ENCODE measurements at places on chromosomes 1 and 21. TPM values are rescaled to one million over a fixed set of nuclear protein-coding genes. Genes with fewer than 3 reads are reported as not detected.

The ASPM gene
- 8.9 TPM for total RNA-seq

The VANGL2 gene
- 17.7 TPM for total RNA-seq

The OVAAL gene
- not detected for total RNA-seq

The FCER1G gene
- not detected for total RNA-seq

The SMCP gene
- total RNA-seq: not detected

The CYYR1 gene
- 4.7 TPM for total RNA-seq

The DMBX1 gene
- total RNA-seq: not detected

The KCNK2 gene
- not detected for total RNA-seq

The BRINP2 gene
- total RNA-seq: not detected

The SELL gene
- total RNA-seq: not detected

The IGFN1 gene
- total RNA-seq: 3.2 TPM

The NOS1AP gene
- 2.5 TPM for total RNA-seq

The FNDC5 gene
- total RNA-seq: 2.0 TPM

The TMEM240 gene
- total RNA-seq: 12.4 TPM

- no peak for DNase-seq
Measured at GRCh38 chr1:246297279-246298265, 209.5 kb downstream of the SMYD3 start.

- no peak for DNase-seq
Measured at GRCh38 chr21:22804151-22804550, 1805.9 kb downstream of the NCAM2 start.

GRCh38 chr21:15520811-15521643, 208.8 kb upstream of the USP25 start:
- no peak for DNase-seq

DNA sequence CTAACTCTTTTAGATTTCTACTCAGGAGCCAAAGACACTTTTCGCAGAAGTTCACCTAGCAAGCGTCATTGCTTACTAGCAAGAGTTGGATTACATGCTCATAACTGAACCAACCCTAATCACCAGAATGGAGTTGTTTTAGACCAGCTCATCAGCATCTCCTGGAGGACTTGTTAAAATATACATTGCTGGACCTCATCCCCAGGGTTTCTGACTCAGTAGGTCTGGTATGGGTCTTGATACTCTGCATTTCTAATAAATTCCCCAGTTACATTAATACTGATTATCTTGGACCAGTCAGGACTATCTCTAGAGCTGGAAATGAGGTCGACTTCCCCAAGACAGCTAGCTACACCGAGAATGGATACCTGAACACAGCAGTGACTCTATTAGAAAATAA, 9.7 kb upstream of the PRDX6 start:
- DNase-seq: no peak

DNA sequence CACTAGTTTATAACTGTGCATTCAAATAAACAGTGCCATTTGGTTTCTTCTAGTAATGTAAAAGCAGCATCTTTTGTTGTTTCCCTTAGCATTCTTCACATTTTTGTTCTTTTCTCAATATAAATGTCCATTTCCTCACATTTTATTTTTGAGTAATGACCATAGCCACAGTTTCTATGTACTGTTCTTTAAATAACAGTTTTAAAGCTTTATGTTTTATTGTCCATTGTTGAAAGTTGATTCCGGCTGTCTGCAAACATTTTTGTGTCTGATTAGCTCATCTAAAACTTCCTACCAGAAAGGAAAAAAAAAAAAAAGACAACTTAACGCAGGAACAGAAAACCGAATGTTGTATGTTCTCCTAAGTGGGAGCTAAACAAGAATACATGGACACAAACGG, 139.7 kb downstream of the MAGI3 start:
- DNase-seq: no peak

- no peak for DNase-seq
Measured at GRCh38 chr1:157096881-157097280, 2.7 kb downstream of the ETV3L start.

DNA sequence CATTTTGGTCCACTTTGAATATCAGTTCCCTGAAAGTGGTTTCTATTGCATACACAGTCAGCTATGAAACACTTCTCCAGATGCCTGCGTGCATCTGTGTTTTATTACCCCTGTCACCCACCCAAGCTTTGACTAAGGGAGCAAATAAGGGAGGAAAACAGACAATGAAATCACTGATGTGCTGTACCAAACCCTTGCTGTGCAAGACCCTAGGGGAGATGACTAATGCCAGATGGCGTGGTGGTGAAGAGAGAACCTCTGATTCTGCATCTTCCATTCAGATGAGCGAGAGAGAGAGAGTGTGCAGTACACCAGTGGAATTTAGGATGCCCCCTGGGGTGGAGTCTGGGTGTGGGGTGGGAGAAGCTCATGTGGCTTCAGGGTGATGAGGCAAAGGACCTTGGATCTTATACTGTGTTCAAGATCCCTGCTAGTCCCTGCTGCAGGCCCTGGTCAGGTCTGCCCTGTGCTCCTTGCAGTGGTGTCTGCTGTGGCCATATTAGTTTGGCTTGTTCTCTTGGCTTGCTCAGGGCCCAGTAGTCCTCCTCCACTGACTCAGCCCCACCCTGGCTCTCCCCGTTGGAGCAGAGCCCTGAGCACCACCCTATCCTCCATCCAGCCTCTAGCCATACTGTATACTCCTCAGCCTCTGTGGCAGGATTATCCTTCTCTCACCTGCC, 18.5 kb downstream of the CLCA1 start:
- no peak for DNase-seq

DNA sequence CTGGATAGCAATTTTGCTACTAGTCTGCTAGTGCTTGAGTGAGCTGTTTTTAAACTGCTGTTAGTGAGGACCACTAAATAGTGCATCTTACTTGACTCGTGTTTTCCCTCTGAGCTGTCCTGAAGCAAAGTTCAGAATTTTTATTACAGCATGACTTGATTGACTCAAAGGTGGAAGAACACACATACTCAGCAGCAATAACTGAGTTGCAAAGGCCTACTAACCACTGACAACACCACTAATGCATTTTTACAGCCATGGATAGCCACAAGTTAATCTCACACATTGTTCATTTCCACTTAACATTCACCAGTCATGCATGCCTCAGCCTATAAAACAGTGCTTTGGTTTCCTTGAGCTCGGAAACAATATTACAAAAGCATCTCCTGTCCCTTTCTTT, 148.7 kb downstream of the RUNX1 start:
- no peak for DNase-seq

- DNase-seq: no peak
Measured at GRCh38 chr1:231487019-231487418, 41.5 kb upstream of the TSNAX start.

DNA sequence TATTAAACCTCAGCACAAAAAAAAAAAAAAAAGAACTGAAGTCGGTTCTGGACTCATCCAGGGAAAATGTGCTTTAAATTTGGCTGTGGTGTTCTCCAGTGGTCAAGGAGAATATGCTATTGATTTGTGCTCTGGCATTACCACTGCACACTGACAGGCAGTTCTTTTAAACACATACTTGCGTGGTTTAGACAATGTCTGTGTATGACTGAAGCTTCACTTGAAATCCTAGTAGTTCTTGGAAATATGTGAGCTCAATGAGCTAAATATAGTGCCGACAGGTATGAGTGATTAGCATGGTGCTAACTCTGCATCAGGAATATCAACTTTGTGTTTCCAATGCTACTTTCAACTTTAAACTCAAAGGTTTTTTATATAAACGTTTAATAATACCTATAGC, 415.6 kb downstream of the SMYD3 start:
- DNase-seq: no peak

DNA sequence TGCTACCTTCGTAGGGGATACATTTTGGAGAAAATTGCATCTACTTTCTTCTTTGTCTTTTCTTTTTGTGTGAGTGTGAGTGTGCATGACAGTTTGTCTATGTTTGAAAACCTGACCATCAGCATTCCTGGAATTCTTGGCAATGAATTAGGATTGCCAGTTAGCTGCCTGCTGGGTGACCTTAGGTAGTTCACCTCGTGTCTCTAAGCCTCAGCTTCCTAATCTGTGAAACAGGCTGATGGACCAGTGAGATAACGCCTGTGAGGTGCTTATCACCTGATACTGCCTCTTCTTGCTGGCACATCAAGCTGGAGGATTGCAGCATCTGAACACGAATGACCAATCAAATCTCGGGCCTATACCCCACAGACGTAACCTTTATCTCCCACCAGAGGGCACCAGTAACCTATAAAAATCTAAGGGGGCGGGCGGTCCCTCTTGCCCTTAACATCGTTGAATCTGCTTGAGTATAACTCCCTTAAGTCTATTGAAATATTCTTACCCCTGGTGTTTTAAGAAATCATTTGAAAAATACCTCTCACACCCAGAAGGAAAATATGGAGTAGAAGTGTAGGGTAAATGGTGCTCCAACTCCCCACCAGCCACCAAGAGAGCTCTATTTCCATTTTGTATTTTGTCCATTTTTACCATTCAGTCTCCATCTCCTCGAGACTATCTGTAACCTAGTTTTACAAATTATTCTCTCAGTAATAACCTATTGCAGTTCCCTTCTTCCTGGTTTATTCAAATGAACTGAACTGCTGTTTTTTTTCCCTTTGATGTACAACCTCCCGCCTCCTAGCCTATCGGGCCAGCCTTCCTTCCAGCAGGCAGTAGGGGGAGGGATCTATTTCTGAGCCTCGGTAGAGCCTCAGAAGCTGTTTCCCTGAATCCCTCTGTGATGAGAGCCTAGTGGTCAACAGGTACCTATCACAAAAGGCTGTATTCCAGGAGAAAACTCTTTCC, 49.7 kb downstream of the MDM4 start:
- no peak for DNase-seq

DNA sequence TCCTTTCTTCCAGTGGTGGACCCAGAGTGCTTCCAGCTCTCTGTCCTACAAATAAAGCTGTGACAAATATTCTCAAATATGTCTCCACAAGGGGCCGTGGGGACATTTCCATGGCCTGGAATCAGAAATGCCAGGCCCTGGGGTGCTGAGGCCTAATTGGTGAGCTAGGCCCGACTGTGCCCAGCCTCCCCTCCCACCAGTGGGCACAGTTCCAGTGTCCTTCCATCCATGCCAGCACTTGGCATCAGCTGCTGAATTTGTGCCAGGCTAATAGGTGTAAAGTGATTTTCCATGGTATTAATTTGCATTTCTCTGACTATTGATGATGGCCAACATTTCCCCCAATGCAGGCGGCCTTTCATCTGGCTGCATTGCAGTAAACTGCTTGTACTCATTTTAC, 48.5 kb upstream of the B3GALT5 start:
- DNase-seq: no peak

GRCh38 chr1:10502206-10502605, 27.5 kb downstream of the PEX14 start:
- no peak for DNase-seq

DNA sequence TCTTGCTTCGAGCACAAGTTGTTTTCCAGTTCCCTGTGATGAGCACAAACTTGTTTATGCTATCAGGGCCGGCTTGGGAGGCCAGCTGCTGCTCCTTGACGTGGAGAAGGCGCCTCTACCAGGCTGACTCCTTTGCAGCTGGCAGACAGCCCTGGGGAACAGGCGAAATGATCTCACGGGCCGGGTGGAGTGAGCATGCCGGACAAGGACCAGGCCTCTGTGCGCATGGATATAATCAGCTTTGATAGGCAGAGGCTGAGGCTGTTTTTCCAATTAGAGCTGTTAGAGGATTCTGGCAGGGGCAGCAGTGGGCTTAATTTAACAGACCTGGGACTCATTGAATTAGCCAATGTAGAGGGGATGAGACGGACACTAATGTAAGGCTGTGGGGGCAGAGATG, 38.9 kb downstream of the FAM163A start:
- DNase-seq: no peak

GRCh38 chr1:168285521-168285790, 4.8 kb downstream of the TBX19 start:
- no peak for DNase-seq

DNA sequence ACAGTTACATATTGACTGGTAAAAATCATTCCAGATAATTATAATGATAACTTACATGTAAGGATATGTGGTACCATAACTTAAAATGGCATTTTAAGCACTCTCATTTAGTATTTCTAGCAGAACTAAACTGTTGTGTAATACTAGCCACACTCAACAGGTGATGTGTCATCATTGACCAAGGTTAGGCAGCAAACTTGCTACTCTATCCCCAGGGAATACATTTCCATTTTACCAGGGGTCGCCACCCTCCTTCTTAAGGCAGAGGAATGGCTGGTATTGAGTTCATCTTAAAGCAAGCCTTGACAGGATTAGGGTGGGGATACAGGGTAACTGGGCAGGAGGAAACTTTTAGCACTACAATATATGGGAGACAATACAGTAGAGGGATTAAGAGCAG, 259.8 kb upstream of the CAMK1G start:
- DNase-seq: no peak

- no peak for DNase-seq
Measured at GRCh38 chr1:159279773-159280172, 22.4 kb upstream of the FCER1A start.

DNA sequence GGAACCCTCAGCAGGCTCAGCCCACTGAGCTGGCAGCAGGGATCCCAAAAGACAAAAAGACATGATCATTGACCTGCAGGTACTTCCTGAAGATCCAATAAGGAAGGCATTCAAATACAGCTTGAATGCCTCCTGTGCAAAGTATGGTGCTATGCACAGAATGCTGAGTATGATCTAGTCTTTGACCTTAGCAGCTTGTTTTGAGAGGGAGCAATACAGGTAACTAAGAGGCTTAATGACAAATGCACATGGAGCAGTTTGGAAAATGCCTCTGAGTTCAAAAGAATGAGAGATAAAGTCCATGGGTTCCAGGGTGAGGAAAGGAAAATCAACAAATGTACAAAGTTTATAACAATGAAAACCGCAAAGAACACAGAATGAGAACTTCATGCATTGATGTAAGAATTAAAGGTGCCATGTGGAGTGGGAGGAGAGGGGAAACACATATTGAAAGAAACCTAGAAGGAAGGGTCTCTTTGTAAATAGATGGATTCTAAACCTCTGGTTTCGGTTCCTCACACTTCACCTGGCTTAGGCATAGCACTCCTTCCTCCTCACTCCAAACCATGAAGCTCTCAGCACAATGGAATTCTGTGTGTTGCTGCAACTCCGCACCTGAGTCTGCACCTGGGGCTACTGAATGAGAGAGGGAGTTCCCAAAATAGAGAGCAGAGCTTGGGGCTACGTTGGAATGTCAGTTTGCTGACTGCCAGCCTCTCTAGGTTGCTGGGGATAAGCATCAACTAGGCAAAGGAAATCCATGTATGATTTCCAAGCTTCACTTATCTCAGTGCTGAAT, 77.6 kb downstream of the PLXNA2 start:
- no peak for DNase-seq

GRCh38 chr1:5475572-5475971, 516.7 kb downstream of the NPHP4 start:
- no peak for DNase-seq

All from osteocyte (in vitro differentiated cells).